Transverse colon (tissue), 4 donors: ENCODE measurements at places on chromosomes 2 and 18. TPM values are rescaled to one million over a fixed set of nuclear protein-coding genes. Genes with fewer than 3 reads are reported as not detected.

- DNase-seq, result no peak
Measured at GRCh38 chr2:159026170-159026569, 57.7 kb downstream of the TANC1 start.

BCS1L gene
- 51.3 TPM for total RNA-seq

DNA sequence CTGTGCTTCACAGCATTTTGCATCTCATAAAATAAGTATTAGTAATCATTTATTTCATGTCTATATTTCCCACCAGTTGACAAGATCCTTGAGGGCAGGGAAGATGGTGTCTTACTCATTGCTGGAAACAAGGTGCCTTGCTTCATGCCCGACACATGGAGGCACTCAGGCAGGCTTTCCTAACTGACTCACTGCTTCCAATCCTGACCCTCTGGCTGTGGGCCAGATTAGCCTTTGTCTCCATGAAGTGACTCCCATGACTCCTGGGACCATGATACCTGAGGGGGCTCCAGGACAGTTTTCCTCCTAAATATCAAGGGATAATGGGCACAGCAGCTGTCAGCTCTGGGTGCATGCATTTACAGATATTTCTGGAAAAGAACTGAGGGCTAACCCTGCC is 275.1 kb downstream of the AGPS start:
- DNase-seq, result no peak

TRIM54 gene
- total RNA-seq, result 0.40 TPM

RTP5 gene
- total RNA-seq, result not detected

SLC4A3 gene
- 0.32 TPM for total RNA-seq

GRCh38 chr2:171479154-171479814 is 43.0 kb upstream of the CYBRD1 start:
- DNase-seq, result no peak

DNA sequence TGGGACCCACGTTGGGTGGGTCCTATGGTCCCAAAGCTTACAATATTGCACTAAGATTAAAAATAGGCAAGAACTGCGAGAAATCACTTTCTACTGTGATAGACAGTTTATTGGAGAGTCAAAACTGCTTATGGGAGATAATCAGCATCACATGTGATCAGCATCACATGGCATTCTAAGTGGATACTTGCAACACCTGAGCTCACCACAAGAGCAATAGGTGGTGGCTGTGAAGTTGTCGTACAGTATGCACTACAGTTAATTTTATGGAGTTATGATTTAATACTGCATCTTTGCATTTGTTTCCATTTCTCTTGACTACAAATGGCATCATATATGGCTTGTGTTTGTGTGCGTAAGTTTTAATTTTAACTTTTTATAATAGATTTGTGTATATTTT is 11.6 kb downstream of the PNO1 start:
- no peak for DNase-seq

CFC1 gene
- total RNA-seq, result not detected

DNA sequence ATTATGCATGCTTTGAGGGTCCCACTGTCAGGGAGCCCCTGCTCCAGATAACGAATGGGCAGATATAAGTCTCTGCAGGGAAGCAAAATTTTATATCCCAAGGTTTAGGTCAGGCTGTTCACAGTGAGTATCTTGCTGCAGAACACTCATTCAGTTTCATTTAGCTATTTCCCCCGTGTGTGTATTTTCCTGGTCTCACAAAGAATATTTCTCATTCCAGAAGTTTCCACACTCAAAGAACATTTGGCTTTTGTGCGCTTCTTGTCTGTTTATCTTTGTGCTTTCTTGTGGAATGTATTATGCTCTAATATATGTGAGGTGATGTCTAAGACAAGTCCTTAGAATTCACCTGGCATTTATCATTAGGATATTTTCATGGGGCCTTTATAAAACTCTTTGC is 140.4 kb upstream of the MMADHC start:
- no peak for DNase-seq

- DNase-seq, result peak; percentile 19
Measured at GRCh38 chr2:37232131-37232933, 874 bp downstream of the NDUFAF7 start.

DNA sequence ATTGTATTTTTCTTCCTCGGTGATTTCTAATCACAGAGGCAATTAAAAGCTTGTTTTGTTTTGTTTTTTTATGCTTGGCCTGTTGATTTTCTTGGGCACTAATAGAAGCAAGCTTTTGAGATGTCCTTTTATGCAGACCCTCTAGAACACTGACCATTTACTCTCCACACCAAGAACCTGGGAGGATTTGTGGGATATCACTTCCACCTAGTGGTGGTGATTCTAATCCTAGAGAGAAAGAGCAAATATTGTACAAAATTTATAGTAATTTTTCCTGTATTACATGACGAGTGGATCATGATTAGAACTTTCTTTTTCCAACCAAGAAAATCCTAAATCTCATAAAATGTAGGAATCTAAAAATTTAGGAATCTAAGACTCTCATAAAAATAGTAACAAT is 23.4 kb downstream of the NEMP2 start:
- DNase-seq, result no peak

- DNase-seq, result no peak
Measured at GRCh38 chr2:181474222-181474881, 17.2 kb downstream of the ITGA4 start.

DNAJC5G gene
- not detected for total RNA-seq

DNA sequence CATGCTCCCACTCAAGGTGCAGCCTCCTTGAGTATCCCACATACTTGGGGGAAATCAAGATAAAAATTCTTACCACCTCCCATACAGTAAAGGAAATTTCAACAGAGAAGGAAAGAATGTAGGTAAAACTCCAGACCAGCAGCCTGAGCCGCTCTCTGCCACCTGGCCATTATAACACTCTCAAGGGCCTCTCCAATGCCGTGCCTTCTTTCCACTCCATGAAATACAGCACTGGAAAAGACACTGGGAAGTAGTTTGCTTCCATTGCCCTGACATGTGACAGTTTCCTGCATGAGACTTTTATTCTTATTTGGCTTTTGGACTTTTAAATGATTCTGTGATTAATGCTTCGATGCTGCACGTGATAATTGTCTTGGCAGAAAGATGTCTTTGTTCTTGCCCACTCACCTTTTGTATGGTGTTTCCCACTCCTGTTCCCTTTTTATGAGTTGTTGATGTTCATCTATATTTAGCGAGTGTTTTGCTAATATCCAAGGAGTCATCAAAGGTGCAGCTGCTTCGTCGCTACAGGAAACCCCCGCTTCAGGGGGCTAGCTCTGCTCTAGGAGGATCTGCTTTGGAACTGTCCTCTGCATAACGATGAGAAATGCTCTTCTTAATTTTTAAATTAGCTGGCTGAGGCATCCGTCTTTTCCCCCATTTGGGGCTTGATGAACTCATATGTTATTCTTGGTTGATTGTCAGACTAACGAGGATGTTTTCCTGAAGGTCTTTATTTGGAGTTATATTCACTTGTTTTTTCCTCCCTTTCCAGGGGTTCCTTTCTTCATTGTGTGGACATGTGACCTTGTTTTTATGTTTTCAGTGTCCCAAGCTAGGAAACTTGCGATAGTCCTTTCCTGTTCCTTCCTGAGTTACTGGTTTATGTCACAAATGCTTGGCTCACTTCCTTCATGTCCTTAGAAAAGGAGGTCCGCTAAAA is 179.4 kb downstream of the TXNL1 start:
- DNase-seq, result no peak

DUSP2 gene
- 9.1 TPM for total RNA-seq
